DMS 273 treated with DMSO at 0.1 percent for 48 hours (cell line): ENCODE measurements at places on chromosomes 2 and 18.

DNA sequence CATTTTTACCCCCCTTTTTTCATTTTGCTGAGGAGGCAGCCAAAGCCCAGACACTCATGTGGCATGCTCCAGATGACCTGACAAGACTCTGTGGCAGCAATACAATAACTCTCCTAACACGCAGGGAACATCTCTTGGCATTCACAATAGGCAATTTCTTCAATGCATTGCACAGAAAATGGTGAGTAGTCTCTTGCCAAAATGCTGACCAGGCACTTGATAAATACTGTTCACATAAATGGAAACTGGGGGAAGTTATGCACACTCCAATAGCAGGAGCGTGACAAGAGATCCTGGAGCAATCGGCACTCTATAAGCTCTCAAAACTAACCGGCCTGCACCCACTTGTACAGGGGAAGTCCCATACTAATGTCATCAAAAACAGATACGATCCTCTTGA, 66.3 kb downstream of the NBAS start:
- DNase-seq, result no peak

- DNase-seq, result no peak
Observed at GRCh38 chr2:129187343-129187742, 792.1 kb upstream of the RAB6C start.

GRCh38 chr2:196316050-196316430, 144.7 kb upstream of the STK17B start:
- DNase-seq, result no peak

GRCh38 chr2:16088802-16089112, 148.4 kb downstream of the MYCN start:
- no peak for DNase-seq

GRCh38 chr18:4511166-4511565, 56.1 kb upstream of the DLGAP1 start:
- DNase-seq, result no peak

- no peak for DNase-seq
Observed at GRCh38 chr2:28604284-28604843, 108.5 kb downstream of the PLB1 start.

- DNase-seq, result peak; percentile 2
Observed at GRCh38 chr18:9614401-9615279, at the start of gene PPP4R1. Gene PPP4R1, minus strand, starts transcription at chr18:9614559. Its CDS starts 75 bp downstream, at chr18:9614484.

- no peak for DNase-seq
Observed at GRCh38 chr2:53129851-53130250, 637.8 kb upstream of the CHAC2 start.

DNA sequence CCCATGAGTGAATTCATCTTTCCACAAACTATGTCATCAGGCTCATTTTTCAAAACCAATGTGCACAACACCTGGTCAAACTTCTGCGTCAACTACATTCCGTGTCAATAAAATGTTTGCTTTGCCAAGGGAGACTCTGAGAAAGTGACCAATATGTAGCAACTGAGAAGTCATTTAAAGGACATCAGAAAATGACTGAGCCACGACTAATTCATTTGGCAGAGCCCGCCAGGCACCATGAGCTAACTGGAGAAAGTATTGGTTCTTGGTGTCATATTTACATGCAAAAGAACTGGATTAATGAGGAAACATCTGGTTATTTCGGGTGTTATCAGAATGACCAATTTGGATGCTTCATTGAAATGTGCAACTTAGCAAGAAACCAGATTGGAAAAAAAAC, 7.2 kb downstream of the RND3 start:
- DNase-seq, result no peak
